ENCODE measurements at places on chromosomes 6 and 20.

- no peak for DNase-seq
Observed at GRCh38 chr6:5730585-5731263, 276.0 kb downstream of the NRN1 start.

GRCh38 chr20:50636601-50637540 lies 54.5 kb downstream of the RIPOR3 start:
- no peak for DNase-seq

DNA sequence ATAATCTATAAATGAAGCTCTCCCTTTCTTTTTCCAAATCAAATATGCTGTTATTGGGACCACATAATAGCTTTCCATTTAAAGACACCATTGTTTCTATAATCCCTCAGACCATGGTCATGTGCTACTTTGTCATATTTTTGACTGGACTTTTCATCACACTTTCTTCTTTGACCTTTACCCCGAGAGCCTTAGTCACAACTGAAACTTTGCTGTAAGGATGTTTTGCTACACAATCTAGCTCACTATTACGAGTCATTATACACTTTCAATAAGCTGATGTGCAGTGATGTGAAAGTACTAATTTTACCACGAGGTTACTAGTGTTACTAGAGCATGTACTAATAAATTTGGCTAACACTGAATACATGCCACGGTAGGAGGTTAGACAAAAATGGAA lies 367.2 kb upstream of the RUNX2 start:
- no peak for DNase-seq

DNA sequence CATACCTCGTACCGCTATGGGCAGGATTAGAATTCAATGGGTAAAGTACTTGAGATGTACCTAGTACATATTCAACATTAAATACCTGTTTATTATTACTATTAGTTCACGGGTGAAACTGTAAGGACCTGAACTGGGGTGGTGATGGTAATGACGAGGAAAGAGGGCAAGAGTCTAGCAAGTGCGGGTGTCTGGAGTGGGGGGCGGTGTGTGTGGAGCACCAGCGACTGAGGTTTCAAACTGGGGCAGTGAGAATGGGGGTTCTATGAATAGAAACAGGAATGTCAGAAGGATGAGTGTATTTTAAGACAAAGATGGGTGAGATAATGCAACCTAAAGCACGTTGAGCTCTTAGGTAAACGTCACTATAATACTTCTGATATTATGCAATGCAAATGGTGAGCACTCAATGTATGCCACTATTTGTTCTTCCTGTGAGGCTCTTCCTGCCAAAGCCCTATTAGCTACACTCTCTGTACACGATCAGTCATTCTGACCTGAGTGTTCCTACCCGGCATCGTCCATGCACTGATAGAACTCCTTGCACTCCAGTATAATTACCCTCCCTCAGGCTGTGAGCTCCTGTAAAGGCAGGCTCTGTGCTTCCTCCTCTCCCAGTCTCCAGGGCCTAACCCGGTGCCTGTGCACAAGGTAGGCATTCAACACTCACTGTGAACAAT lies 55.0 kb downstream of the ALDH5A1 start:
- DNase-seq, result no peak

GRCh38 chr6:44071670-44072451 lies 55.4 kb downstream of the MRPL14 start:
- DNase-seq, result no peak

GRCh38 chr6:6986344-6986743 lies 121.4 kb upstream of the RREB1 start:
- DNase-seq, result no peak

DNA sequence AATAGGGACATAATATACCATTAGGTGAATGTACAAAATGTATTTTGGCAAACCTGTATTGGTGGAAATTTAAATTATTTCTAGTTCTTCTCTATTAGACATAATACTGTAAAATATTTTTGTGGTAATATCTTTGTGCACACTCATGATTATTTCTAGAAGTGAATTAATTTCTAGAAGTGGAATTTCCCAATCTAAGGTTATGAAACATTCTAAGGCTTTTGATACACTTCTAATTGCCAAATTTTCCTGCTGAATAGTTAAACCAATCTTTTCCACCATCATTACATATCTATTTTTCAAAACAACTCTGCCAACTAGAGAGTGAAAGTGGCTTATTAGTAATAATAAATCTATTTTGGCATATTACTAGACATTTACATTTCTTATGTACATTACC lies 1.8 kb upstream of the CCND3 start:
- no peak for DNase-seq

DNA sequence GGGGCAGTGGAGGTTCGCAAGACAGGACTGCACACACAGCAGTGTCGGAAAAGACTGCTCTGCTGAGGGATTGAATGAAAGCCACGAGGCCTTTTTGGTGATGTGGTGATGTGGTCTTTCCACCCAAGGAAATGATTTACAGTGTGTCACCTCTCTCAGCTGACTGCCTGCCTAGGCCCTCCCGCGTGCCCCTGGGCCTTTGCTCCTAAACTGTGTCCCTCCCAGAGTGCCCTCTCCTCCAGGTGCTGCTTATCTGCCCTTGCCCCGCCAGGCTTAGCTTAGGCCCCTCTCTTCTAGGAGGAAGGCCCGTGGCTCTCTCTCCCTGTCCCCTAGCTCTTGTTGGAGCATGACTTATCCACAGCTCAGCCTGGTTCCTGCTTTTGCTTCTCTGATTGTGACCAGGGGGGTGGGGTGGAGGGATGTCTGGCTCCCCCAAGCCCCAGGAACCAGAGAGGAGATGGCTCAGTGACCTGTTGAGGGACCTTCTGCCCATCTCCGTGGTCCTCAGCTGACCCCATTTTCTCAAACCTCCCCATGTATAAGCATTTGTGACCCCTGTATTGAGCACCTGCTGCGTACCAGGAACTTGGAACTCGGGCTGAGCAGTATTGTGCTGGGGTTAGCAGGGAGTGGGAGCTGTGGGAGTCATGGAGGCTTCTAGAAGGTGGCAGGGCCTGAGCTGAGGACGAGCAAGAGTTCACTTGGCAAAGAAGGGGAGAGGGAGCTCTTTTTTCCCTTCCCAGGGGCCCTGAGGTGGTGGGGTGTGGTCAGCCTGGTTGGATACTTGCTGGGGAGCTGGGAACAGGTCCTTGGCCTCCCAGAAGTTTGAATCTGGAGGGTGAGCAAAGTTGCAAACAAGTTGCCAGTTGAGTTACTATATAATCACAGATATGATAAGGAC lies 2.2 kb downstream of the SRC start:
- peak; percentile 29 for DNase-seq

- DNase-seq, result peak; percentile 8
Observed at GRCh38 chr6:163405412-163406309, 8.9 kb upstream of the QKI start.

DNA sequence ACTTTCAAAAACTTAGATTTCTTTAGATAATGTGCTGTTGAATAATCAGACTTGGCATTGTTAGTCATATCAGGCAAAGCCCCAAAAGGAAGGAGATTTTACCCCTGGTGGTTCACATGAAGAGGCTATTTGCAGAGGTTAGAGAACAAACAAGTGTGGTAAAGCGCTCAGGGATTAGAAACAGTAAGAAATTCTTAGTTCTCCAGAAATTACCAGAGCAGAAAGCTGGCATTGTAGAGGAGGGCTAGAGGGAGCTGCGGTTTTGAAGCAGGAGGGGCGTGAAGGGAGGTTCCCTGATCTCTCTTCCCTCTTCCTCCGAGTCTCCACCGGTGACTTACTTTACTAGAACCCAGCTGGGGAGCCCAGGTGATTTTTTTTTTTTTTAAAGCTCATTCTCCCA lies 10.2 kb downstream of the MYO6 start:
- no peak for DNase-seq

Measured in stimulated activated CD4-positive, alpha-beta T cell treated with anti-CD3 and anti-CD28 coated beads, Interleukin-2, amount 100 ng/mL, for 24 hours (primary cell).